ENCODE measurements at places on chromosomes 13 and 19. TPM values are rescaled to one million over a fixed set of nuclear protein-coding genes. Genes with fewer than 3 reads are reported as not detected.

- DNase-seq = no peak
Observed at GRCh38 chr13:91946498-91947070, 548.2 kb downstream of the GPC5 start.

GRCh38 chr13:21202767-21203531, 26.5 kb downstream of the MRPL57 start:
- DNase-seq = no peak

Gene SLC7A9
- total RNA-seq = not detected

Gene PLPPR3
- not detected for total RNA-seq

GRCh38 chr19:23527797-23528196, 132.5 kb upstream of the ZNF91 start:
- no peak for DNase-seq

DNA sequence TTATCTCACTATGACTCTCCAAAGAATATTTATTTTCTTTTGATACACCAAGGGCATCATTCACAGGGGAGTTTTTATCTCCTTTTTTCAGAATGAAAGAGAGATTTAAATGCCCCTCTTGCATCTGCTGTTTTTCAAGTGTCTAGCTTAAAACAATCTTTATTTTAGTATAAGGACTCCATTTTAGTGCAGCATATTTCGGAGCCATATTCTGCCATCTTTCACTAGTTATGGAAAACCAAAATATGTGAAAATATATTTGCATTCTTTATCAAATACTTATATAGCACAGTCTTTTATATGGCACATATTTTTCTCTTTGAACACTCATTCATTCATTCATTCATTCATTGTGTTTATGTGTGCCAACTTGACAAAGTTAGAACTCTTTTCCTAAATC, 1130.2 kb downstream of the SLITRK5 start:
- no peak for DNase-seq

DNA sequence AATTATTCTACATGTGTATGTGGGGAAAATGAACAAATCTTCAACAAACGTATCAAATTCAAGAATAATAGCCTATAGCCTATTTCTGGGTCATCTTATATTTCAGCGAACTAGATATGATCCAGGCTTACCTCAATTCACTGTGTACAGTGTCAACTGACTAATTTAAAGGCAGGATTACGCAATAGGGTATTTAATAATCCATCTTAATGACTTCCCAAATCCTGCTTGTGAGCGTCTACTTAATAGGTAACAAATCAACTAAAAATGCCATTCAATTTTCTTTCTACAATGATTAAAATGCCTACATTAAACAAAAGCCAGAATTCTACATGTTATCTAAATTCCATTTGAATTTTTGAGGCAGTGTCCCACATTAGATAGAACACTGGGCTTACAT, 67.0 kb downstream of the USP12 start:
- DNase-seq = no peak

DNA sequence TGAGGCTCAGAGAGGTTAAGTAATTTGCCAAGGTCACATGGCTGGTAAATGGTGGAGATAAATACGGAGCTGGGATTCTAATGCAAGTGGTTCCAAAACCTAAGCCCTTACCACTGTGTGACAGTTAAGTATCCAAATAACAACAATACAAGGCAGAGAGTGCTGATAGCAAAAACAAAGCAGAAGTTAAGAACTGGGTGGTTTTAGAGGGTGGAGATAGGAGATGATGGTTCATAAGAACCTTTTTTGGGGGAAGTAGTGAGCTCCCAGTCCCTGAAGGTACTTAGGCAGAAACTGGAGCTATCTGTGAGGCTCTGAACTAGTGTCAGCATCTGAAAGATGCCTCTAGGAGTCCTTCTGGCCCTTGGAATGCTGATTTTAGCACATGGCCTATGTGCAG, 56.2 kb upstream of the UBE2L5 start:
- no peak for DNase-seq

DNA sequence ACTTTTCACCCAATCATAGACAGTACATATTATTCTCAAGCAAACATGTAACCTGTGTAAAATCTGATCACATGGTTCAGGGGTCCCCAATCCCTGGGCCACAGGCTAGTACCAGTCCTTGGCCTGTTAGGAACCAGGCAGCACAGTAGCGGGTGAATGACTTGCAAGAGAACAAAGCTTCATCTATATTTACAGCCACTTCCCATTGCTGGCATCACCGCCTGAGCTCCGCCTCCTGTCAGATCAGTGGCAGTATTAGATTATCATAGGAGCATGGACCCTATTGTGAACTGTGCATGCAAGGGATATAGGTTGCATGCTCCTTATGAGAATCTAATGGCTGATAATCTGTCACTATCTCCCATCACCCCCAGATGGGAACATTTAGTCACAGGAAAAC, 133.1 kb downstream of the MAB21L1 start:
- no peak for DNase-seq

GRCh38 chr13:23990455-23990854, 93.2 kb upstream of the C1QTNF9B start:
- DNase-seq = no peak

Gene ICAM4
- not detected for total RNA-seq

GRCh38 chr13:99472122-99472440, 29.2 kb upstream of the TM9SF2 start:
- no peak for DNase-seq

GRCh38 chr13:46753137-46753536, 43.8 kb downstream of the ESD start:
- no peak for DNase-seq

GRCh38 chr13:40083841-40084240, 428.4 kb downstream of the COG6 start:
- DNase-seq = no peak

DNA sequence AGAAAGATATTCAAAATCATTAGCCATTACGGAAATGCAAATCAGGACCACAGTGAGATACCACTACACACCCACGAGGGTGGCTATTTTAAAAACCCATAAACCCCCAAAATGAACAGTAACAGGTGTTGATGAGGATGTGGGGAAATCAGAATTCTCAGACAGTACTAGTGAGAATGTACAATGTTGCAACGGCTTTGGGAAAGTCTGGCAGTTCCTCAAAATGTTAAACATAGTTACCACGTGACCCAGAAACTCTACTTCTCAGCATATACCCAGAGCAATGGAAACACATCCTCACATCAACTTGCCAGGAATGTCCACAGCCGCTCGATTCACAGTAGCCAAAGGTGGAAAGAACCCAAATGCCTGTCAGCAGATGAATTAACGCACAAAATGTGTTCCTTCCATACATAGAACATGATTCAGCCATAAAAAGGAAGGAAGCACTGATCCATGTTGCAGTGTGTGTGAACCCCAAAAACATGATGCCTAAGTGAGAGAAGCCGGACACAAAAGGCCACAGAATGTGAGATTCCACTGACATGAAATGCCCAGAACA, 7.0 kb downstream of the PLVAP start:
- DNase-seq = no peak

- no peak for DNase-seq
Observed at GRCh38 chr13:47420568-47420967, 523.7 kb upstream of the HTR2A start.

- no peak for DNase-seq
Observed at GRCh38 chr13:44307255-44307654, 66.4 kb upstream of the SERP2 start.

Gene TBCB
- 110 TPM for total RNA-seq

Gene SPIB
- not detected for total RNA-seq

- no peak for DNase-seq
Observed at GRCh38 chr13:45626731-45627374, 11.3 kb upstream of the ERICH6B start.

Gene CDC42EP5
- 14.3 TPM for total RNA-seq
